Stimulated activated CD8-positive, alpha-beta memory T cell treated with anti-CD3 and anti-CD28 coated beads, Interleukin-4, amount 100 ng/mL, for 1 hour (primary cell): ENCODE measurements at places on chromosomes 2 and 18.

DNA sequence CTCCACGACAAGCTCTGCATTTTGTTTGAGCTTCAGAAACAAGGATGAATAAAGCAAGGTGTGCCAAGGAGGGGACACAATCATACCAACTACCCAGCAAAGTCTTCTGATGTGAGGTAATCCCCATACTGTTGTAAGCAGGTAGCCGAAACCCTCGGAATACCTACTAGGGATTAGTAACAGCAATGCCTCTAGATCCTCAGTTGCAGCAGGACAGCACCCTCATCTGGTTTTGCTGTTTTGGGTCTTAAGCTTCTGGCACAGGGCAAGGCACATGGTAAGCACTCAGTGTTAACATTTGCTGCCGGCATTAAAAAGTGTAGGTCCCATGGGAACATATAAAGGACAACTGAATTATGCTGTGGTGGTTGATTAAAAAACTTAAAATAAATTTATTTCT, 16.0 kb upstream of the LINC00305 start:
- DNase-seq = no peak

GRCh38 chr2:14340703-14341102, 291.8 kb upstream of the LRATD1 start:
- DNase-seq = no peak

DNA sequence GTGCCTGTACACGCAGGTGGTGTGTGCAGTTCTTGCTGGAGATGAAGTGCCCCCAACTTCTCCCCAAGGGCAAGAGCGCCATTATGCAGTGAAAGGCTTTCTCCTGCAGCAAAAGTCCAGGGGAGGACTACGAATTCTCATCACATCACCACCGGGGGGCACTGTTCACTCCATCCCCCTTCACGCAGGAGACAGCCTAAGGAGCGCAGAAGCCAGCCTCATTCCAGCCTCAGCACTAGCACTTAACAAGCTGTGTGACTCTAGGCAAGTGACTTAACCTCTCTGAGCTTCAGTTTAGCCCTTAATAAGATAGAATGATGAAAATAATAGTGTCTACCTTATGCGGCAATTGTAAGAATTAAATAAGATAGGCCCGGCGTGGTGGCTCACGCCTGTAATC, 32.3 kb downstream of the DNMT3A start:
- DNase-seq = no peak

DNA sequence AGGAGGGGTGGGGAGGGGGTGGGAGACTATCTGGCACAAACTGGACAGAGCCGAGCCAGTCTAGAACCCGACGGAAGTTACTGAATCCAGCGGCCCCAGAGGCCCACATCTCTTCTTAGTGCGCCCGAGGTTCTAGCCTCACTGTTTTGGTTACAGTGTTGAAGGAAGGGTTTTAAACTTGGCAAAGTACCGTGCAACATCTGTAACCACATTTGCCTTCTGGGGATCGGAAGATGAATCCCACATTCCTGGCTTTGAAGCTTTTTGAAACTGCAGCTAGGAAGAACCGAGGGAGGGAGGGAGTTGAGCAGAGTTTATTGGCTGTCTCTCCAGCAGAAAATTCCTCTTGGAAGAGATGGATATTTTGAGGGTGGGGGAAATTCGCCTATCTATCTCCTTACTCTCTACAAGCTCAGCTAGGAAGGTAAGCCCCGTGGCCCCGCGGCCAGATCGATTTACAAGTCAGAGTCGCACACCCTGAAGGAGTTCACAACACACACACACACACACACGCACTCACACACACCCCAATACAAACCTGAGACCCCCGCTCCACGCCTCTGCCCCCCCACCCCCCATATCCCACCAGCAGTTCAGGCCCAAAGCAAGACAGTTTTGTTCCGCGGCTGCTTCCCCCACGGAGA, 1.0 kb downstream of the ACVR1 start:
- DNase-seq = no peak

DNA sequence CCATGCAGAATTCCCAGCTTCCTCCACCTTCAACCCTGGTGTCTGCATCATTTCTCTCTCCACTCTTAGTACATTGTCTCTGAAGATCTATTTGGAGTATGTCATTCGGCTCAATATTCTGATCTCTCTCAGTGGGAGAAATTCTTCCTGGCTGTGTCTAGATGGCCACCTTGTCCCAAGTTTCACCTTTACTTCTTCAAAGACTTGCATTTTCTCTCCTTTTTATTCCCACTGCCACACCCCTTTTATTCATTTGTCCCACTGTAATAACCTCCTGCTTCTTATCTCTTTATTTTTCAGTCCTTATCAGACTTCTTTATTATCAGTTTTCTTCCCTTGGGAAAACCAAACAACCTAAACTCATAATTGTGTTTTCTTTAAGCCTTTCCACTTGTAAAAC, 54.3 kb upstream of the CERS6 start:
- DNase-seq = no peak
